Upper lobe of right lung (tissue), 1 donor: ENCODE measurements at places on chromosomes 1 and 21. TPM values are rescaled to one million over a fixed set of nuclear protein-coding genes. Genes with fewer than 3 reads are reported as not detected.

Gene SLAMF6
- 4.4 TPM for total RNA-seq

Gene CLDN17
- total RNA-seq = not detected

Gene TCHHL1
- not detected for total RNA-seq

DNA sequence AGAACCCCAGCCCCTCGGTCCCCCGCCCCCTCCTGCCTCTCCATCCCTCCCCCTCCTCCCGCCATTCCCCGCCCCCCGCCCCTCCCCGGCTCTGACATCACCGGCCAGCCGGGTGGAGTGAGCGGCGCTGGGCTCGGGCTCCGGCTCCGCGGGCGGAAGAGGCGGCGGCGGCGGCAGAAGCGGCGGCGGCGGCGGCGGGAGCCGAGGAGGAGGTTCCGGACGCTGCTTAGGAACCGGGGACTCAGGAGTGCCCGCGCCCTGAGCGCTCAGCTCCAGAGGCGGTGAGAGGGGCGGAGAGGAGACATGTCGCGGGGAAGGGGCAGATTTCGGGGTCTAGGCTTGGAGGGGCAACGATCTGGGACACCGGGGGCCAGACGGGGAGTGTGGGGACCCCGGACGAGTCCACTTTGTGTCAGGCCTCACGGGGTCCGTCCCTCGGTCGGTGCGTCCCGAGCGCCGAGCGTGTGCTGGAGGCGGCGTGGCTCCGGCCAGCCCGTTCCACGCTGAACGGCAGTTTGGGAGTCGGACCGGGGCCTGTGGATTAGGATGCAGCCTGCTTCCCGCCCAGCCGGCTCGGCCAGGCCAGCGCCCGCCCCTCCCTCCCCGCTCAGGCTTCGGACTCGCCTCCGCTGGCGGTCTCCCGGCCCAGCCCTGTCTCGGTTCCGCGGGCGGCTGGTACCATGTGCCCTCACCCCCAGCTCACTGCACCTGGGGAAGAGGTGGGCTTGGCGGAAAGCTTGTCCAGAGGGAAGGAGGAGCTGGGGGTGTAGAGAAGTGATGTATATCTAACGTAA lies at the start of gene PEA15:
TSS of gene PEA15 (plus strand) at position 143 of the 794 bp plus-strand sequence. CDS start 6,161 bp downstream, outside the sequence.
- no peaks in the 10 kb centered on the region for H3K27me3 ChIP-seq
- H3K36me3 ChIP-seq = peaks cover 18% of the 10 kb centered on the region
- DNase-seq = peak; percentile 90
- H3K4me3 ChIP-seq = peak within 1 kb of the TSS; percentile 93
- peaks cover 51% of the 10 kb centered on the region for H3K4me1 ChIP-seq

DNA sequence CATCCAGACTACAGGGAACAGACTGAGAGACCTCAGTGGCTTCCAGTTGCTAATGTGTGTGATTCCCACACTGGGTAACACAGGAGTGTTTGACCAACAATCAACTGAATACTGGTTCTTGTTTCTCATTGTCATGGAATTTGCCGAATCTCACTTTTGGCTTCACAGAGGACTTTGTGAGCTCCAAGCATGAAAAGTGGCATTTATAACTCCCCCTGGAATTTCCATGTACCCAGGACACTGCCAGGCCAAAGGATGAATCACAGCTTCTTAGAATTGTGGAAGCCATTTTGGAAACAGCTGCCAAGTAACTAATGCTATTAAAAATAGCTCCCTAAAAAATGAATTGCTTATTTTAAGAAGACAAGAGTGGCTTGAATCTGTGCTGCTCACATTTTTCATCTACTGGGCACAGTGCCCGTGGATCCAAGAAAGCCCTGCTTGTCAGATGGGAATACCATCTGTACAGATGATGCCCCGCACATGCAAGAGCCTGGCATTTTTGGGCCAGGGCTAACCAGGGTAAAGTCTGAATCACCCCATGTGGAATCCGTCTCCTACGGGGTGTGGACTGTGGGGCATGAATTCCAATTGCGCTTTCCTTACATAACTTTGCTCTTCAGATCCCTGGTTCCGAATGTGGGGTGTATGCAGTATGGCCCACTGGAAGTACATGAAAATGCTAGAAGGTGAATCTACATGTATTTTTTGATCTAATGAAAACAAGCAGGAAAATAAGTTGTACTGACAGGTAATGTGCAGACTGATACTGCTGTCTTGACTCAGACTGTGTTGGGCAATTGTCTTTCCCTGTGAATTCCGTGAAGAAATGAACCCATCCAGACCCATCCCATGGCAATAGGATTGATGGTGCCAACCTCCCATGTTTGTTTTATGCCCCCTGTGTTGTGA lies 487.3 kb downstream of the SIPA1L2 start:
- H3K27ac ChIP-seq = no peak overlapping the region
- H3K27me3 ChIP-seq = no peaks in the 10 kb centered on the region
- no peak for DNase-seq
- no peaks in the 10 kb centered on the region for H3K36me3 ChIP-seq
- H3K4me1 ChIP-seq = no peaks in the 10 kb centered on the region
- no peak overlapping the region for H3K4me3 ChIP-seq

DNA sequence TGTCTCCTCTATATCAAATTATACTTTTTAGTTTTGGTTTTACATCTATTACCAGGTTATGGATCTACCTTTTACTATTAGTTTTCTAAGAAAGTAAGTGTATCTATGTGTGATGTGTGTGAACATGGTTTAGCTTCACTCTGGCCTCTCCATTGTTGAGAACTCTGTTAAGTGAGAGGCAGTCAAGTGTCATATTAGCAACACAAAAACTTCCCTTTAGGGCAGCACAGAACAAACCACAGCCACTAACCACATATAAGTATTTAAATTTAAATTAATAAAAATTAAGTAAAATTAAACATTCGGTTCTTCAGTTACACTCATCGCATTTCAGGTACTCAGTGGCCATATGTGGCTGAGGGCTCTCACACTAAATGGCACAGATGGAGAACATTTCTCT lies 96.6 kb downstream of the DPYD start:
- no peaks in the 10 kb centered on the region for H3K36me3 ChIP-seq
- DNase-seq = no peak
- H3K4me1 ChIP-seq = no peaks in the 10 kb centered on the region
- H3K4me3 ChIP-seq = no peak overlapping the region
- H3K27me3 ChIP-seq = no peaks in the 10 kb centered on the region
- H3K27ac ChIP-seq = no peak overlapping the region

GRCh38 chr1:233016798-233017197 lies 66.4 kb downstream of the NTPCR start:
- H3K27ac ChIP-seq = no peak overlapping the region
- no peaks in the 10 kb centered on the region for H3K27me3 ChIP-seq
- no peaks in the 10 kb centered on the region for H3K4me1 ChIP-seq
- H3K36me3 ChIP-seq = no peaks in the 10 kb centered on the region
- DNase-seq = no peak

- H3K27ac ChIP-seq = no peak overlapping the region
- H3K4me1 ChIP-seq = no peaks in the 10 kb centered on the region
Measured at GRCh38 chr21:31151156-31152045, 113.1 kb upstream of the KRTAP19-8 start.

DNA sequence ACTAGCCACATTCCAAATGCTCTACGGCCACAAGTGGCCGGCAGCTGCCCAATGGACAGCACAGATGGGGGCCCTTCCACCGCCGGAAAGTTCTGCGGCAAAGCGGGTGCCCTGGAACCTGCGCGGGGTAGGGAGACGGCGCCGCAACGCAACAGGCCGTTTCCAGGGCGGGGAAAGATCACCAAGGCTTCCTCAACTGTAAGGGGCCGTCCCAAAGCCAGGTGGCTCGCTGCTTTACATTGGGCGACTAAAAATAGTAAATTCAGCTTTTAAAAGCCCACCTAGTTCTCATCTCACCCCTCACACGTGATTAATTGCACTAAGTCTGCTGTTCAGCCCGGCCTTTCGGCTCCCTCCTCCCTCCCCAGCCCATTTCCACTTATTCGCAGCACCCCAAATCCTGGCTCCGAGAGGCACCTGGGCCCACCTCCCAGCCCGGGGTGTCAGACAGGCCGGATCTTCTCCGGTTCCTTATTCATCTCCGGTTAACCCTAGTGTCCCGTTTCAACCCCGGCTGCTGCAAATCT lies 643 bp downstream of the CFAP298 start:
- H3K27ac ChIP-seq = peak overlapping the region; percentile 96
- peaks cover 33% of the 10 kb centered on the region for H3K36me3 ChIP-seq
- no peaks in the 10 kb centered on the region for H3K27me3 ChIP-seq
- peak overlapping the region; percentile 71 for H3K4me3 ChIP-seq
- peak; percentile 73 for DNase-seq

GRCh38 chr1:236209185-236209584 lies 66.8 kb downstream of the GPR137B start:
- H3K27ac ChIP-seq = no peak overlapping the region
- no peaks in the 10 kb centered on the region for H3K4me1 ChIP-seq
- H3K4me3 ChIP-seq = no peak overlapping the region
- DNase-seq = no peak
- no peaks in the 10 kb centered on the region for H3K36me3 ChIP-seq
- no peaks in the 10 kb centered on the region for H3K27me3 ChIP-seq

DNA sequence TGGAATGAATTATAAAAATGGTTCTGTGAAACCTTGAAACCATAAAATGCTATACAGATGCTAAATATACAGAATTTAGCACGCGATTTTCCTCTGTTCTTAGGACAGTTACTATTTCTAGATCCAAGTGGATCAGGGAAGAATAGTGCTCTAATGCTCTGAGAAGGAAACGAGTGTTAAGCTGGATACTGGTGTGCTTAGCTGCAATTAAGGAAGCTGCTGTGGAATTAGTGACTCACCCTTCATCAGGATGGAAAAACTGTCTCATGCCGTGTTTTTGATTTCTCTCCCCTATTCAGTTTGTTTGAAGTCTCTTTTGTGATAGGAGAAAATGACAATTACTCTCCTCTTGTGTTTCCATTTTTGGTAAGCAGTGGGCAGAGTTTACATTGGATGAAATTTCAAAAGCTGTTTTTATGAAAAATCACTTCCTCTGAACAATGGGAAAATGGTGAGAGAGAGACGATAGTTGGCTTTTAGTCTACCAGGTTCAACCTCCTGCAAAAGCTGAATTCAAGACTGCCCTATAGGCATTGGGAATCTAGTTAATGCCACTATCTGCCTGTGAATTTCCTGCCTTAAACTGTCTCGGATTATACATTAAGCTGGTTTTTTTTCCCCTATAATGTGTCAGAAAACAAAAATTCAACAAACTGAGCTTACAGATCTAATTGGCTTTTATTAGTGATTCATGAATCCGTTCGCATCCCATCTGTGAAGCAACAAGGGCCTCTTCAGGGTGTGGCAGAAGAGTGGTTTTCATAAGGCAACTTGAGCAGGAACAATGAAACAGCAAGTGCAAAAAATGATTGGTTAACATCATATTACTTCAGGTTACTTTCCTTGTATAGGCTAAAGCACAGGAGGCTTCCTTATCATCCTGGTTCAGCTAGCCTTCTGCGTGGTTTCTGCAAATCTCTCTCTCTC lies 179.8 kb downstream of the ST6GALNAC3 start:
- H3K4me3 ChIP-seq = no peak overlapping the region
- no peaks in the 10 kb centered on the region for H3K27me3 ChIP-seq
- no peaks in the 10 kb centered on the region for H3K4me1 ChIP-seq
- H3K36me3 ChIP-seq = no peaks in the 10 kb centered on the region
- H3K27ac ChIP-seq = no peak overlapping the region

- peaks cover 26% of the 10 kb centered on the region for H3K4me1 ChIP-seq
- no peak for DNase-seq
- no peaks in the 10 kb centered on the region for H3K36me3 ChIP-seq
- H3K4me3 ChIP-seq = no peak overlapping the region
- no peaks in the 10 kb centered on the region for H3K27me3 ChIP-seq
- peak overlapping the region; percentile 20 for H3K27ac ChIP-seq
Measured at GRCh38 chr1:94793296-94793656, 26.9 kb upstream of the SLC44A3 start.

DNA sequence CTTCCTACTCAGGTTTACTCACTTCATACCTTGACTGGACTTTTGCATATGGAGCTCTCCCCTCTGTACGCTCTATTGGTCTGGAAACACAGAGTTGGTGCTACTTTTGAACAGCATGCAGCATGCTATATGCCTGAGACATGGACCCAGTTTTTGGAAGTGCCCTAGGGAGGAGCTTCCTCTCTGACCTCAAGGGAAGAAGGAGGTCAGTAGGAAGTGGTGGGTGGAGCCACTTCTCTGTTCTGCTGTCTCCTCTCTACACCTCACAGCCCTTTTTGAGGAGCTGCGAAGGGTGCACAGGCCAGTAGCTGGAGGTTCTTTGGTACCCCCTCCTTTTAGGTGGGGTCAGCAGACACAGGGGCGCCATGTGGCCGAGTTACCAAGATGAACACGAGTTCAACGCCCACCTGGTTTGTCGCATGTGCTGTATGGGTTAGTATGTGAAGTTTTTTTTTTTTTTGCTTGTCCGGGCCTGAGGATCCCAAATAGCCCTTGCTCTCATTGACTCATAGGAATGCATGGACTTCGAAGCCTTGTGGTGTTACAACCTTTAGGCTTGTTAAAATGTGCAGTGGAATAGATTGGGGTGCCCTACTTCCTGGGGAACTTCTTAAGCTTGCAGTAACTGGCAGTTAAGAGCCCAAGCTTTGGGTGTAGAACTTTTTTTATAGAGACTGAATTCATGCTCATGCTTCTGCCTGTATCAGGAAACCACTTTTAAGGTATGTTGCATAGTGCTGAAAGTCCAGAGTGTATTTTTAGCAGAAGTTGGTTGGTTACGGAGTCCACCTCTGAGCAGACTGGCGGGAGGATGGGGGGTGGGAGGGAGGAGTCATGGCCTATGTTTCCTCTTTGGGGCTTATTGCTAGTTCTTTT lies 10.7 kb downstream of the MACF1 start:
- no peaks in the 10 kb centered on the region for H3K36me3 ChIP-seq
- no peak for DNase-seq
- H3K27me3 ChIP-seq = no peaks in the 10 kb centered on the region
- H3K27ac ChIP-seq = peak overlapping the region; percentile 61
- peaks cover 75% of the 10 kb centered on the region for H3K4me1 ChIP-seq

GRCh38 chr1:162893612-162893908 lies 32.6 kb upstream of the CCDC190 start:
- H3K27ac ChIP-seq = no peak overlapping the region
- H3K27me3 ChIP-seq = no peaks in the 10 kb centered on the region
- DNase-seq = no peak
- no peak overlapping the region for H3K4me3 ChIP-seq
- H3K4me1 ChIP-seq = no peaks in the 10 kb centered on the region
- H3K36me3 ChIP-seq = no peaks in the 10 kb centered on the region

DNA sequence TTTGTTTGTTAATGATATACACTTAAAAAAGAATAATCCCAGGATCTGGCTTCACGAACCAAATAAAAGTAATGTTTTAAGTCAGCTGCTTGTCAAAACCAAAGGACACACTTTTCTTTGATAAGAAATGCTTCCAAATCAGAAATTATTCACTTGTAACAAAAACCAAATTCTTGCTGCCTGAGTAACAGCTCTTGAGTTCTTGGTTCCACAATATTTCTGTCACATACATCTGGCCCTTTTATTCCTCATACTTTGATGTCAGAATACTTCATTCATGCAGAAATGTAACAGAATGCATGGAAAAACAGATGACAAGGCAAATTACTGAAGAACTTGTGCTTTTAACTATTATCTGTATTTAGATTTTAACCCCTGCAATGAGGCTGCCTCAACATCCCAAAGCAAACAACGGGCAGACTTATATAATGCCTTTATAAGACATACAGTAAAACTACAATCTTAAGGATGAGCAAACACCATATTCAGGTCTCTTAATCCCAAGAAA lies 1.5 kb downstream of the VAMP4 start:
- peaks cover 30% of the 10 kb centered on the region for H3K36me3 ChIP-seq
- peak overlapping the region; percentile 96 for H3K27ac ChIP-seq
- H3K4me1 ChIP-seq = peaks cover 28% of the 10 kb centered on the region
- H3K4me3 ChIP-seq = peak overlapping the region; percentile 97
- DNase-seq = no peak

- H3K4me1 ChIP-seq = peaks cover 18% of the 10 kb centered on the region
- no peaks in the 10 kb centered on the region for H3K27me3 ChIP-seq
- peaks cover 8% of the 10 kb centered on the region for H3K36me3 ChIP-seq
- peak overlapping the region; percentile 93 for H3K4me3 ChIP-seq
Measured at GRCh38 chr1:37930246-37931101, 16.4 kb downstream of the INPP5B start.
